ENCODE measurements at places on chromosomes 11 and 22. TPM values are rescaled to one million over a fixed set of nuclear protein-coding genes. Genes with fewer than 3 reads are reported as not detected.
A peak's percentile ranks its signal among the peaks of the same experiment; 100 is the strongest.

DNA sequence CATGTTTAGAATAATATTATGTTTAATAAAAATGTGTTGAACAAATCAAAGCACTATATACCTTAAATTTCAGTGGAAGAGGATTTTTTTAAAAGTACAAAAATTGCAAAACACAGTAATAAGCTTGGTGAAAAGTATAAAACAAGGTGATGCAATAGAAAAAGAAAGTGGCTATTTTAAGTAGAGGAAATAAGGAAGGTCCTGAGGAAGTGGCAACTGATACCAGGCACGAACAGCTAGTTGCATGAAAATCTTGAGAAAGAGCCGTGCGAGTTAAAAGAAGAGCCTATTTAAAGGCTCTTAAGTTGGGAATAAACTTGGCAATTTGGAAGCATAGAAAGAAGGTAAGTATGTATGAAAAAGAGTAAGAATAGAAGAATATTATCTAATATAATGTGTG is 1679.3 kb downstream of the LRRC4C start:
- no peak for DNase-seq

- DNase-seq: no peak
Observed at GRCh38 chr11:63761188-63761587, 7.4 kb downstream of the ZFTA start.

- DNase-seq: no peak
Observed at GRCh38 chr11:58186938-58187337, 1.9 kb upstream of the OR9Q2 start.

GRCh38 chr11:71062199-71062598 is 190.2 kb downstream of the SHANK2 start:
- DNase-seq: no peak

DNA sequence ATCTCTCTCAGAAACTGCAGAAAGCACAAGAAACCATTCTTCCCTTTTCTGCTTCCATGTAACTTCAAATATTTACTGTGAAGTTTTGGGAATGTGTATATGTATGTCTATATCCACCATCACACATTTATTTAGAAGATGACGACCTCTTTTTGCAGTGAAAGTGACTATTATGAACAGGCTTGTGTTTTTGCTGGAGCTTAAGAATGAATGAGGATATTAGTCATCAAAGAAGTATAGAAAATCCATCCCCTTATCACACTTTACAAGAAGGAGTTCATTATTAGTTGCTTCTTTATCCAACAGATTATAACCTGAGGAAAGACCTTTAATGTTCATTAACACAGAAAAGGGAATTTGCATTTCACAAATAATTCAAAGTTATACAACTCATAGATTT is 21.1 kb upstream of the SLC5A12 start:
- no peak for DNase-seq

GRCh38 chr11:125954123-125954944 is 8.5 kb downstream of the VSIG10L2 start:
- no peak for DNase-seq

DNA sequence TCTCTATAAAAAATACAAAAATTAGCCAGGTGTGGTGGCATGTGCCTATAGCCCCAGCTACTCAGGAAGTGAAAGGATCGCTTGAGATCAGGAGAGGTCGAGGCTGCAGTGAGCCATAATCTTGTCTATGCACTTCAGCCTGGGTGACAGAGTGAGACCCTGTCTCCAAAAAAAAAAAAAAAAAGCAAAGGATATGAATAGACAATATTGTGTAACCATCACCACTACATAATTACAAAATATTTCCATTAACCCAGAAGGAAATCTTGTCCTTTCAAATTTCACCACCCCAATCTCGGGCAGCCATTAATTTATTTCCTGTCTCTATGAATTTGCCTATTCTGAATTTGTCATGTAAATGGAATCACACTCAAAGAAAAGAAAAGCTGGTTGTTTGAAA is 21.2 kb downstream of the RSF1 start:
- no peak for DNase-seq

GRCh38 chr22:42742940-42743339 is 22.3 kb upstream of the A4GALT start:
- DNase-seq: no peak

DNA sequence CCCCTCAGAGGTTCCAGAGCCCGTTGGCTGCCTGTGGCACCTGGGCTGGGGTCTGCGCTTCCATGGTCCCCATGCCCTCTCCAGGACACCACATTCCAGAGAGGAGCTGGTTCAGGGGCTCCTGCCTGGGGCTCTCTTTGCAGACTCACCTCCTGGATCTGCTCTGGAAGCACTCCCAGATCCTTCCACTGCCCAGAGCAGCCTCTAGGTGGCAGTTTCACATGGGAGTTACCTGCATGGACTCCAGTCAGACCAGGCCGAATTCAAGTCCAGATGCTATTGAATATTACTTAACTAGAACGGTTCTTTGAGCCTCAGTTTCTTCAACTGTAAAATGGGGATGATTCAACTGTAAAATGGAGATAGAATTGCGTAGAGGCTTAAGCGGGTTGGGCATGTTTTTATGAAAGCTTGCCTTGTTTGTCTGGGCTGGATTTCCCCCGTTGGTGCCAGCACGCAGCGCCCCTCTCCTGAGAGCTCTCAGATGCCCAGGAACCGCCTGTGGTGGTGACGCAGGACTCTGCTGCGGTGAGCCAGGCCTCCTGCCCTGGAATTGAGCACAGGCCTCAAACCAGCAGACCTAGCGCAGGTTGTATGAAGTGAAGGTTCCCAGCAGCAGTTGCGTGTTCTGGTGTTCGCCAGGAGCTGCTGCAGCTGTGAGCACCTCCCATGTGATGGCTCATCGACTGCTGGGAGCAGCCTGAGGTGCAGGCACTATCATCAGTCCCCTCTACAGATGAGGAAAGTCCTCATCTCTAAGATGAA is 44.2 kb downstream of the LMO1 start:
- peak; percentile 70 for DNase-seq

DNA sequence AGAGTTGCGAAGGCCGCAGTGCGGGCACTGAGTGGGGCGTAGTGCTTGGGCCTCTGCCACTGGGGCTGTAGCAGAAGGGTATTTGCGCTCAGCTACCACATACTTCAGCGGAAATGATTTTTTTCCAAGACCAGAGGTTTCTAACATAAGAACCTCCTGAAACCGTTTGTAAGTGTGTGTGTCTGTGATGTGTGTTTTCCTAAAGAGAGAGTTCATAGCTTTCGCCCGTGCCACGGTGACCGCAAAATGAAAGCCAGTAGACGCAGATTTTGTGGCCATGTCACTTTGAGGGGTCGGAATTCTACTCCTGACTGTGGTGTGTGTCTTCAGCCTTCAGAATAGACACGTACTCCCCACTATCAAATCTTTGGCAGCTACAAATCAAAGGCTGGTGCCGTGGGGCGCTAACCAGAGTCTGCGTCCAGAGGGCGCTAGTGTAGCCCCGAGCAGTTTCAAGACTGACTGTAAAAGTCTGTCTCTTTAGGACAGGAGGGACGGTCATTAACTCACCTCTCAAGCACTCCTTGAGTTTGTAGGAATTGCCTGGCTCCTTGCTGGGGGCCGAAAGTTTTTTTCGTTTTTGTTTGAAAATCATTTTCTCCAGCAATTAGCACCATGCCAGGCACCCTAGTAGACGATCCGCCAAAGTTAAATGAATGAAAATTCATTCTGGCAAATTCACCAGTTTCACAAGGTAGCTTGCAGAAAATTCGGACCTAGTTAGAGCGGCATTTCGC is 2.5 kb upstream of the CALCA start:
- peak; percentile 47 for DNase-seq

DNA sequence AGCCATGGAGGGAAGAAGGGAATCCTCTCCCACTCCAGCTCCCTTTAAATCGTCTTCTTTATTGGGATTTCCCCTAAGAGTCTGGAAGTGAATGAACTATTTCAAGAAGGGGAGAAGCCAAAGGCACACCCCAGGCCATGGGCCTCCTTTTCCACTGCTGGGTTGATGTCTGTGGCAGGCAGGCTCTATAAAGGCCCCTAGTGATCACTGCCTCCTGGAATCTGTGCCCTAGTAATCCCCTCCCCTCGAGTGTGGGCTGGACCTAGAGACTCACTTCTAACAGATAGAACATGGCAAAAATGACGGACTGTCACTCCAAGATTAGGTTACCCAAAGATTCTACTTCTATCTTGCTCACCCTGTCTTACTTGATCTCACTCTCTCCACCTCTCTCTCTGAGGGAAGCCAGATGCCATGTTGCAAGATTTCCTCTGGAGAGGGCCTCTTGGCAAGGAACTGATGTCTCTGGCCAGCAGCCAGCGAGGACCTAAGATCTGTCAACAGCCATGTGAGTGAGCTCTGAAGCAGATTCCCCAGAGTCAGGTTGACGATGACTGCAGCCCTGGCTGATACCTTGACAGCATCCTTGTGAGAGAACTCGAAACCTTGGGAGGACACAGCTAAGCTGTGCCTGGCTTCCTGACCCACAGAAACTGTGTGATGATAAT is 444.8 kb downstream of the SOX6 start:
- no peak for DNase-seq

DNA sequence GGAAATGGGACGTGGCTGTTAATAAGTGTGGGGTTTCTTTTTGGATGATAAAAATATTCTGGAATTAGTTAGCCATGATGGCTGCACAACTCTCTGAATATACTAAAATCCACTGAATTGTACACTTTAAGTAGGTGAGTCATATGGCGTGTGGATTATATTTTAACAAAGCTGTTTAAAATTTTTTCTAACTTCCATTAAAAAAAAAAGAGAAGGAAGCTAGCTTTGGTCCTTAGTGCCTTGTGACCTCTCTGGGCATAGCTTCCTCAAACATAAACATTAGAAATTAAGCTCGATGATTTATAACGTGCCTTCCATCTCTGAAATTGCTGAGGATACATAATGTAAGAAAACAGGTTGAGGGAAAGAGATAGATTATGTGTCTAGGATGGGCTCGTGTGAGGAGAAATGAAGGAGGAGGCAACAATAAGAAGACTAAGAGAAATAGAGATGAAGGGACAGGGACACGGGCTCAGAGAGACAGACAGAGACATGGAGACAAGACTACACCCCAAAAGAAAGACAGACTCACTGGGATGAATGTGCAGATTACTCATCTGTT is 20.0 kb downstream of the IRAG1 start:
- no peak for DNase-seq

DNA sequence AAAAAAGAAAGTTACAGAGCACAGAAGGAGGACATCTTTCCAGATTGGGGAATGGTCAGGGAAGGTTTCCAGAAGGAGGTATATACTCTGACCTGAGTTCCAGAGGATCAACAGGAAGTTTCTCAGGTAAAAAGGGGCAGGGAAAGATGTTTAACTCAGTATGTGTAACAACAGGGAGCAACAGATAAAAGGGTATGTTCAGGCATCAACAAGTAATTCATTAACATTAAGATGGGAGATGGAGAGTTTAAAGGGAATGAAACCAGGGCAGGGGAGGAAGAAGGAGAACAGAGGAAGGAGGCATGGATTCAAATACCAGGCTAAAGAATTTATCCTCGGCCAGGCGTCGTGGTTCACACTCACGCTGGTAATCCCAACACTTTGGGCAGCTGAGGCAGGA is 2.5 kb upstream of the DENND5A start:
- no peak for DNase-seq

GRCh38 chr11:32225571-32226285 is 134.9 kb downstream of the RCN1 start:
- no peak for DNase-seq

- DNase-seq: peak; percentile 41
Observed at GRCh38 chr11:10305964-10306918, 1.4 kb downstream of the ADM start.

GRCh38 chr22:39439170-39439569 is 17.6 kb upstream of the MGAT3 start:
- DNase-seq: no peak

- DNase-seq: no peak
Observed at GRCh38 chr11:45815747-45816146, 10.8 kb downstream of the SLC35C1 start.

GRCh38 chr11:77813256-77813655 is 7.3 kb downstream of the RSF1 start:
- no peak for DNase-seq

DNA sequence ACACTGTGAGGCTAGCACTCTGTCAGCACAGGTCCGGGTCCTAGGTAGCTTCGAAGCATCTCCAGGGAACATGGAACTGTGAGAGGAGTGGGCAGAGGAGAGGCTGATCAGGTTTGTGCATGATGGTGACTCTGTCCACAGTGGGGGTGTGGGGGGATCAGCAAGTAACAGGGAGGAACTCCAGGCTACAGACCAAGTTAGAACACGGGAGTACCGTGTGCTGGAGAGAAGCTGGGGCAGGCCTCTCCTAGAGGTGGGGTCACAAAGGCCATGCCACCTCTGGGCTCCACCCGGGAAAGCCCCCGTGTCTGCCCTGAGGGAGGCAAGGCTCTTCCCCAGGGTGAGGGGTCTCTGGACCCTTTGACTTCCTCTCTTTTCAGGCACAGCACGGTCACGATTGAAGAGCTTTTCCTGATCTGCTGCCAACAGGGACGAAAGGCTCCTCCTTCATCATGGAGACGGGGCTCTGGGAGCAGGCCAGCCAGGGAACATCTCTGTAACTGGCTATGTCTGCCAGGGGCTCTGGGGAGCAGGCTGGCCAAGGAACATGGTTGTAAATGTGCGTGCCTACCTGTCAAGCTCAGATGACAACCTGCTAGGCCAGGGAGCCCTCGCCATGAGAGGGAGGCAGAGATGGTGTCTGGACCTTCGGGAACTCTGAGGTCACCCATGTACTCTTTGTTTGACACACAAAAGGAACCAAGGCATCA is 1476.1 kb downstream of the BRD1 start:
- DNase-seq: no peak

- DNase-seq: peak; percentile 32
Observed at GRCh38 chr11:112784323-112785073, 176.7 kb upstream of the NCAM1 start.

- DNase-seq: no peak
Observed at GRCh38 chr11:19763330-19763729, 50.7 kb downstream of the NAV2 start.

- DNase-seq: no peak
Observed at GRCh38 chr22:23533771-23534191, 46.3 kb downstream of the IGLL1 start.

- DNase-seq: no peak
Observed at GRCh38 chr22:30025221-30025620, 55.0 kb upstream of the HORMAD2 start.

GRCh38 chr11:1180171-1180570 is 22.4 kb downstream of the MUC5AC start:
- DNase-seq: no peak

- DNase-seq: no peak
Observed at GRCh38 chr11:35347173-35347878, 72.0 kb downstream of the SLC1A2 start.

ANKK1 gene
- not detected for total RNA-seq

PANX2 gene
- total RNA-seq: 0.32 TPM

BATF2 gene
- 12.3 TPM for total RNA-seq

C11orf86 gene
- total RNA-seq: 56.1 TPM

CHORDC1 gene
- total RNA-seq: 29.7 TPM

DAGLA gene
- 31.4 TPM for total RNA-seq

OR51B6 gene
- not detected for total RNA-seq

All from transverse colon (tissue), 4 donors.